Hematopoietic multipotent progenitor cell (in vitro differentiated cells): ENCODE measurements at places on chromosomes 5 and 9.

- no peak for DNase-seq
Measured at GRCh38 chr9:136140046-136140445, 21.4 kb upstream of the TMEM250 start.

GRCh38 chr5:99004960-99005359 is 76.2 kb upstream of the CHD1 start:
- no peak for DNase-seq

GRCh38 chr5:132058646-132059042 is 1.8 kb upstream of the IL3 start:
- DNase-seq, result no peak

GRCh38 chr5:159735036-159735435 is 181.2 kb upstream of the ADRA1B start:
- no peak for DNase-seq

DNA sequence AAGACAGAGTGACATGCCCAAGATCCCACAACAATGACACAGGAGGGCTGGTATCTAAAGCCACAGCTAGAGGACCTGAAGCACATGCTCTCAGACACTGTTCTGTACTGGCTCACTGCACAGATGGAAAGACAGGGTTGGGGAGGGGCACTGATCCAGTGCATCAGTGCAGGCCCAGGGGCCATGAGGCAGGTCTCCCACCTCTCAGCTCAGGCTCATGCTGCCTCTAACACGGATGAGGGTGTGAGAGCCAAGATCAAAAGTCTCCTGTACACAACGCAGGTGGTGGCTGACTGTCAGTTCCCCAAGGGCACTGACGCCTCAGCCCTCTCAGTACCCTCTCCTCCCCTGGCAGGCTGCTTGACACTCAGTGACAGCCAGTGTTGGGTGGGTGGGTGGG is 10.9 kb downstream of the RAPGEF1 start:
- DNase-seq, result no peak

DNA sequence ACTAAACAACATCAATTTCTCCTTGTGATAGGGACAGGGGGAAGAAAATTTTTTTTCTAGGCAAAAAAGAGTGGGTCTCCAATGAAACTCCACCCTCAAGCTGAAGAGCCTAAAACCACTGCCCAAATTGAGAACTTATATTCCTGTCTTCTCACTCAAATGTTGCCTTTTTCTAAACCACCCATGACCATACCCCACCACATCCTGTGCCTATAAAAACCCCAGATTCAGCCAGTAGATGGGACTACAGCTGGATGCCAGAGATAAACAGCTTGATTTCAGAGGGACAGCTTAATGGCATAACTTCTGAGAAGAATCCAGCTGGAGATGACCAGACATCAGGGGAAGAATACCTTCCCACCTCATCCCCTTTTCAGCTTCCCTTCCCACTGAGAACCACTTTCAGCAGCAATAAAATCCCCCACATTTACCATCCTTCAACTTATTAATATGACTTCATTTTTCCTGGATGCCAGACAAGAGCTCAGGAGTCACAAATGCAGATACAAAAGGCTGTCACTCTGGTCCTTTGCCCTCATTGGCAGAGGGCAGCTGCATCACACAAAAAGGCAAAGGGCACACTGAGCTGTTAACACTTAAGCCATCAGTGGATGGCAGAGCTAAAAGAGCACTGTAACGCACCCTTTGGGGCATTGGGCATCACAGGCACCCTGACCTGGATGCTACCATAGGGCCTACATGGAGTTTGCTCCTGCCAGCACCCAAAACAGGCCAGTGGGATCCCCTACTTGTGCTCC is 972.5 kb upstream of the CTNND2 start:
- DNase-seq, result peak; percentile 9

GRCh38 chr5:10849278-10849677 is 88.2 kb upstream of the DAP start:
- no peak for DNase-seq
